Stimulated activated CD4-positive, alpha-beta T cell treated with anti-CD3 and anti-CD28 coated beads, TNF-alpha, amount 100 ng/mL, for 48 hours (primary cell): ENCODE measurements at places on chromosomes 4 and X.

DNA sequence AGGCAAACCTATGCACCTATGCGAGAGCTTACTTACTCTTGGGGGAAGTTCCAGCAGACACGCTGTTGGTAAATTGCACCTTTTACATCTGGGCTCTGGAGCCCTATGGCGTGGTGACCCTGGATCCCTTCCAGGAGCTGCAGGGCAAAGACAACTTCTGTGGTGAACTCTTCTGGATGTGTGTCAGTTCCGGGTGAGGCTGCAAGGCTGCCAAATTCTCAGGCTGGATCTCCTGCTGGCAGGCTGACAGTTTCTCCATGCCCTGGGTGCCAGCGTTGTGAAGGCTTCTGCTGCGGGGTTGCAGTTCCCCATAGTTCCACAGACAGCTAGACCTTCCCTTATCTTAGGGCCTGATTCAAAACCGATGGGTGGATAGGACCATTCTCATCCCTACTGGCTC is 37.9 kb downstream of the RAP2C start:
- no peak for DNase-seq

DNA sequence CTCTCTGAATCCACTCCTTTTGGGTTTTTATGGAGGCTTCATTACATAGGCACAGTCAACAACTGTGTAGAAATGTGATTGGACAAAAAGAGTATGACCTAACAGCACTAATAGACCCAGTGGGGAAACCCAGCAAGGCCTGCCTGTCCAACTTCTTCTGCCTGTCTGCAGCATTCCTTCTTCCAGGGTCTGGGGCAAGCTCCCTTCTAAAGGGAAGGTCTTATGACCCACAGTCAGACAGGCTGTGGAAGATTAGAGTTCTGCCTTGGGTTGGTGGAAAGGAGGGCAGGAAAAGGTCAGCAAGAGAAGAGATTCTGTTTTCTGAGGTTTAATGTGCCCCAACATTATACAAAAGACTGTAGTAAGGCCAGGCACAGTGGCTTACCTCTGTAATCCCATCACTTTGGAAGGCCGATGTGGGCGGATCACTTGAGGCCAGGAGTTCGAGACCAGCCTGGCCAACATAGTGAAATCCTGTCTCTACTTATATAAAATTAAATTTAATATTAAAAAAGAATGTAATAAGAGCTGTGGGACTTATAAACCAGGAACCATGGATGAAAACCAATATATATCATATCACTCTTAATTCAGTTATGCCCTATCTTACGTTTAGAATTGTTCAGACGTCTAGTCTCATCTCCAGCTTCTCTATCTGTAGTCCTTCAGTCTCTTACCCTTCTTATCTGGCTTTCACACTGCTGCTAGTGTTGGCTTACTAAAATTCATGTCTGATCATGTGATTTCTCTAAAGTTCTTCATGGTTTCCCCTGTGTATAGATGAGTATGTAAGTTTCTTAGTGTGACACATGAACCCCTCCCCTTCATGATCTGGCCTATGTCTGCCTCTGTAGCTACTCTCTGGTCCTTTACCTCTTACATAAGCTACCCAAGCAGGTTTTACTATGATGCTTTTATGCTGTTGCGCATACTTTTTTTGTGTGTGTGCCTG is 6.2 kb downstream of the CLCN3 start:
- DNase-seq: no peak

DNA sequence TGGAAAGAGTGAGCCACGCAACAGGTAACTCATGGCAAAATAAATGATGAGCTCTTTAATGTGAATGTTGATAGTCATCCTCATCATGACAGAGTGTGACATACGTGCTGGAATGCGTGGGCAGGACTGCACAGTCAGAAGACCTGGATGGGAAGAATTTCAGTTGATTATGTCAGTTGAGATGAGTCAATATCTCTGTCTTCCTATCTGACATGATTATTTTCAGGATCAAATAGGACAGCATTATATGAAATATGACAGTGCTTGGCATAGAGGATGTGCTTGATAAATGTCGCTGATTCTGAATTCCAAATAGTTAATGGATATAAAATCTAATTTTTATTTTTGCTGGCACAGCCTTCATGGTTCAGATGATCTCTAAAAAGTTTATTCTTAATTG is 95.1 kb downstream of the IL15 start:
- DNase-seq: no peak

GRCh38 chr4:82415922-82416365 is 14.3 kb downstream of the HNRNPDL start:
- no peak for DNase-seq

- no peak for DNase-seq
Measured at GRCh38 chr4:138677212-138677611, 338.4 kb upstream of the NOCT start.

DNA sequence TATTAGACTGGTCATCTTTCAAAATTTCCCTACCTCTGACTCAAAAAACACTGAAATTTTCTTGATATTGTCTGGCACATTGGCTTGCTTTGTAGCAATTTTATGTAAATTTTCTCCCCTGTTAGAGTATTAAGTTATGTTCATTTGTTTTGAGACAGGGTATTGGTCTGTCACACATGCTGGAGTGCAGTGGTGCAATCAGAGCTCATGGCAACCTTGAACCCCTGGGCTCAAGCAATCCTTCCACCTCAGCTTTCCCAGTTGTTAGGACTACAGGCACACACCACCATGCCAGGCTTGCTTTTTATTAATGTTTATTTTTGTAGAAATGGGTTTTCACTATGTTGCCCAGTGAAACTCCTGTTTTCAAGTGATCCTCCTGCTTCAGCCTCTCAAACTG is 17.5 kb downstream of the FABP2 start:
- DNase-seq: no peak

- DNase-seq: no peak
Measured at GRCh38 chr4:48247142-48247877, 22.3 kb downstream of the TEC start.

DNA sequence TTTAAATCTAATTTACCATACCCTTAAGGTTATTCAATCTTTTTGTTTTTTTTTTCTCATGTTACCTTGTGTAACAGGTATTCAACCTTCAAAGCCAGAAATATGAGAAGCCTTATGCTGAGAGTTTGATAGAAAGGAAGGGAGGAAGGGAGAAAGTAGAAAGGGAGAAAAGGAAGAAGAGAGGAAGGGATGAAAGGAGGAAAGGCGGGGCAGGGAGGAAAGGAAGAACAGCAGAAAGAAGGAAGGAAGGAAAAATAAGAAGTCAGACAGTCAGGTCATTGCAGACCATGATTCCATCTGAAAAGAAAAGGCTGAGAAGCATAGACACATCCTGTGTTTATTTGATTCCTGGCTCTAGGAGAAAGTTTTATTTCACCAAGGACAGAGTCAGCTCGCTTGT is 30.9 kb downstream of the RTL9 start:
- no peak for DNase-seq

- DNase-seq: no peak
Measured at GRCh38 chr4:20331642-20332041, 79.9 kb downstream of the SLIT2 start.

- DNase-seq: no peak
Measured at GRCh38 chr4:184899261-184900134, 73.7 kb upstream of the ACSL1 start.

GRCh38 chr4:182885738-182886077 is 31.5 kb downstream of the DCTD start:
- DNase-seq: no peak

GRCh38 chr4:21768349-21769310 is 179.9 kb downstream of the KCNIP4 start:
- DNase-seq: no peak

GRCh38 chr4:154908168-154908567 is 127.1 kb downstream of the RBM46 start:
- no peak for DNase-seq

GRCh38 chrX:9519546-9520216 is 54.8 kb downstream of the TBL1X start:
- no peak for DNase-seq

DNA sequence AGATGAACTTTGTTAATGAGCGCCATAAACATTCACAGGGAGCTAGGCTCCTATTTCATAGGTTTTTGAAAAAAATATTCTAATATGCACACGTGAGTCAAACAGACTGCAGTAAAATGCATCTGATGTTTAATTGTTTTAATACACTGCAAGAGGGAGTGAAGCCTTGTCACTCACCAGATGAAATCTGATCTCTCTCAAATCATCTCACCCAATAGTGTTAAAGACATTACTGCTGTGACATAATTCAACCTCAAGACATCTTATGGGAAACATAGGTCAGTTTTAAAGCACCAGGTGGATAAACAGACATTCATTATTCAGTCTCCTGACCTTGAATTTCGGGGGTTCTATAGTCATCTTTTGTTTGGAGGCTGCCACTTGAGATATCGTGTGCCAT is 148.3 kb downstream of the MAML3 start:
- DNase-seq: no peak

DNA sequence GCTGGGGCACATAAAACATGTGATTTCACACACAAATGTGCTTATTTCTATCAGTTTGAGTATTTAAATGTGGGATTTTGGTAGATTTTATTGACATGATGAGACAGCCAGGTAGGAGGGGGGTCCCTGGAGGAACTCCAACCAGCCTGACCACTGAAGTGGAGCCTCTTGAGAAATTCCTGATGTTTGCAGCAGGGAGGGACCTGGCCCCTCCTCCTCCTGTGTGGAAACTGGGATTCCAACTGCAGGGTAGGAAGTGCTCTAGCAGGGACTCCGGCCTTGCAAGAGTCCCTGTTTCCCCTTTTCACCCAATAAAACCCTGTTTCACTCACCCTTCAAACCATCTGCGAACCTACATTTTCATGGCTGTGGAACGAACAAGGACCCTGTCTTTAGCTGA is 2224.0 kb upstream of the AGA start:
- DNase-seq: no peak

DNA sequence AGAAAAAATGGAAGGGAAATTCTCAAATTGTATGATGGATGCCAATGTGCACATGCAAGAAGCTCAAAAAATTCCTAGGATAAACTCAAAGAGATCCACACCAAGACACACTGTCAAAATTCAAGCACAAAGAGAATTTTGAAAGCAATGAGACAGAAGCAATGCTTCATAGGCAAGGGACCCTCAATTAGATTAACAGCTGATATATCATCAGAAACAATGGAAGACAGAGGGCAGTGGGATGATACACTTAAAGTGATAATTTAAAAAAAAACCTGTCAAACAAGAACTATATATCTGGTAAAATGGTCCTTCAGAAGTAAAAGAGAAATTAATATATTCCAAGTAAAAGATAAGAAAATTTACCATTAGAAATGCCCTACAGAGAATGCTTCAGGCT is 306.3 kb upstream of the PCDH7 start:
- DNase-seq: no peak

DNA sequence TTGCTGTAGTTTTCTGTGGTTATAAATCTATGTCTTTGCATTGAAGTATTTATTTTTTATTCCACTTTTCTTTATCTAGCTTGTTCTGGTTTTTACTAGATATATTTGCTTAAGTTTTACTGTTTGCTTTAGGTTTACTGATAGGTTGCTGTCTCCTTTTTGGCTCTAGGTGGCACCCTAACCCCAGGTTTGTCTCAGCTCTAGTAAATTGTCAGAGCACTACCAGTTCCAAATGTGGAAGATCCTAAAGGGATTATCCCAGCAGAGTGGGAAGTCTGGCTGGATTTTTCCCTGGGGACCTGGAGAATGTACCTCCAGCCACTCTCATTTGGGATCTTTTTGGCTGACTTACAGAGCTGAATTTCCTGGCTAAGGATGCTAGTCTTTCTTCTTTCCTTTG is 106.1 kb downstream of the PBDC1 start:
- peak; percentile 1 for DNase-seq

DNA sequence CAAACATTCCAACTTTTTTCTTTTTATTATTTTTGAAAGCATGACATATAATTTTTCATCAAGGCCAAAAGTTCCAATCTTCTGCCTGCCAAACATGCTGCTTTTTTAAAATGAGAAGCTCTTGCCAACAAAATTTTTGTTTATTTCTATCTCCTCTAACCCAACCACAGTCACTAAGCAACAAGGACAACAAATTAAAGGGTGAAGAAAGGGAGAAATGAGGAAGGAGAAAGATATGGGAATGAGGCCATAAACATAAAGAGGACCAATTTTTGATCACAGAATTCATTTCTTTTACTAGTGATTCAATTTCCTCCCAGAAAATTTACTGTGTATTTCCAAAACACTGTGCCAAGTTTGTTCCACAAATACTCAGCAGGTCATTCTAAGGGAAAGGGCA is 537.0 kb upstream of the DIAPH2 start:
- DNase-seq: no peak

- DNase-seq: no peak
Measured at GRCh38 chrX:107227780-107228485, 21.5 kb downstream of the DNAAF6 start.

DNA sequence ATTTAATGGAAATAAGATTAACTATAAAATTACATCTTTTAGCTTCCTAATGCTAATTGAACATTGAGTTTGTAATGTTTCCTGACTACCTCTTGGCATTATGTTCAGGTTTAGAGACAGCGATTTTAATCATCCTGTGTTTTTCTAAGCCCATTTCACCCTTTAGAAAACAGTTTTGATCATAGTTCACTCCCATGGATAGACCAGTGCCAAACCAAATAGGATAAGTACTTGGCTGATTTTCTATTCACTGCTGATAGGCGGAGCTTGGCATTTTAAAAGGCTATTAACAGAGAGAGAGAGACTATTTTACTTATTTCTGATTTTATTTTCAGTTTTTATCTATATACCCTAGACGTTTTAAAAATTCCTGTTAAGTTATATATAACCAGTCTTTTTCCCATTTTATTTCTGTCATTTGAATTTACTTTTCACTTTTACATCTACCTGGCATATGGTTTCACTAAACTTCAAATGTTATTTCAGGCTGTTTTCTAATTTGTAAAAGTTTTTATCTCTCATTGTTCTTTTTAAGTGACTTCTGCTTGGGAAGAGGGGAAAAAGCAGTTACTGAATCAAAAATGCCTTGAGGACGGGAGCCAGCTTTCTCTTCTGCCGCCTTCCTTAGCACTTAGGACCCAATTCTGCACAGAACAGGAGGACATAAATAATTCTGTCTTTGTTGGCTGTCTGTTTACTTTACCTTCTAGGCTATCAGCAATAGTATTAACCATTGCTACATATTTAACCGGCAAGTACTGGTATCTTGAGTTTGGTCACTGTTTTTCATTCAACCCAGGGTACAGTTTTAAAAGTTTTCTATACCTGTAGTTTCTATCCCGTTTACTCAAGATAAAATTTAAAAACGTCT is 46.4 kb downstream of the SGMS2 start:
- no peak for DNase-seq

GRCh38 chr4:185370268-185370949 is 25.3 kb downstream of the LRP2BP start:
- DNase-seq: no peak

- DNase-seq: no peak
Measured at GRCh38 chr4:160414496-160414895, 1311.6 kb downstream of the RAPGEF2 start.

DNA sequence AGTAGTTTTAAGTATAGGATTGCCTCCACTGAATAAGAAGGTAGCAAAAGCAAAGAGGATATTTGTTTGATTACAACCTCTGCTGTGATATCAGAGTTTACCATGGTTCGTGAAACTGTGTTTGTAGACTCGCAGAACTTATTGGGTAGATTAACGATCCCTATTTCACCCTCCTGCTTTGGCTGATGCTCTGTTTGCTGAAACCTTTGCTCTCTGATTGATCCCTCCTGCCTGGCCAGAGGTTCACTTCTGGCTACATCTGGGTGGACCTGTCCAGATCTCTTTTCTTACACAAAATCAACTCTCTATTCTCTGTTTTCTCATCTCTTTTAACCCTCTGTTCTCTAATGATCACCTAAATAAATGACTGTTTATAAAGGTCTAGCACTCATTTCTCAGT is 37.9 kb upstream of the TMEM192 start:
- no peak for DNase-seq

GRCh38 chr4:131347816-131348215 is 1801.3 kb upstream of the PCDH10 start:
- no peak for DNase-seq
